Lung (tissue), 17 donors: ENCODE measurements at places on chromosomes 1 and 21. TPM values are rescaled to one million over a fixed set of nuclear protein-coding genes. Genes with fewer than 3 reads are reported as not detected.

DNA sequence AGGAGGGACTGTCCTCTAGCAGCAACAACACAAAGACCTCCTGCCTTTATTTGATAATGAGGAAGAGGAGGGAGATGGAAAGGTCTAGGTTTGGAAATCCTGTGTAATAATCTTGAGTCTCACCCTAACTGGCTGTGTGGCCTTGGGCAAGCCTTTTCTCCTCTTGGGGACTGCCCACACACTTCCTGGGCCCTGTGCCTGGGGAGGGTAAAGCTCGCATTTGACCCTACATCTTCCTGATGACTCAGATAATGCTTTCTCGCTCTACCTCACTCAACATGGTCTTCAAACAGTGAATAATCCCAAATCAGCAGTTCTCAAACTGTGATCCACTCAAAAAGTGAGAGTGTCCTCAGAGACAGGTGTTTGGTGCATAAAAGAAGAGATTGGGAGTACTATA lies 81.2 kb downstream of the VWA5B1 start:
- no peak for DNase-seq

DNA sequence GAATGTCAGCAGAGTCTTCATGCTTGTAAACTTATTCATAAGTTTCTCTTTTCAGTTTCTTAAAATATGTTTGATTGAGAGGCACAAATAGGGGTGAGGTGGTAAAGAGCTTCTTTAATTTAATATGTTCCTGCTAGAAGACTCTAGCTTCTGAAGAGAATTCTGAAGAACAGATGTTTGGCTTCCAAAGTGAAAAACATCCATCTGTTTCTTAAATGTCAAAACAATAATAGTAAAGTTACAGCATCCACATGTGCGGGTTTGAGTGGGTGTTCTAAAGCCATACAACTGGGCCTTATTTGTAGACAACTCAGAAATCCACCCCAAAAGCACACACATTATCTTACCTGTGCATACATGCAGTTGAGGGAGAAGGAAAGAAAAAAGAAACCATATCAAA lies 144.0 kb upstream of the ADGRL4 start:
- DNase-seq = peak; percentile 44

DNA sequence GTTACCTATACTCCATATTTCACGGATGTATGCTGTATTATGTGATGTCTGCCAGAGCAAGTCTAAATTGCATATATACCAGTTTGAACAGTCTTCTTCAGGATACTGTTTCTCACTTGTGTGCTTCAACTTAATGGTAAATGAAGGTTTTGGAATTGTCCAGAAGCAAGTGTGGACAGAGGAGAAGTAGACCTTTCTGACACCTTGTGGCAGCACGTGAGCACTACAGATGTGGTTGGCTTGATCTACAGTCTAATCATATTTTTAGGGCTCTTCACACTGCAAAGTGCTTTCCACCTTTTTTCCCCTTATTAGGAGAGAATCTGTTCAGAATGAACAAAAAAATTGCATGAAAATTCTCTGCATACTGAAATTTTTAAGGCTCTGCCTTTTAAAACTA lies 10.9 kb downstream of the MORC3 start:
- DNase-seq = peak; percentile 44

GRCh38 chr1:63124666-63125191 lies 197.6 kb upstream of the FOXD3 start:
- no peak for DNase-seq

DNA sequence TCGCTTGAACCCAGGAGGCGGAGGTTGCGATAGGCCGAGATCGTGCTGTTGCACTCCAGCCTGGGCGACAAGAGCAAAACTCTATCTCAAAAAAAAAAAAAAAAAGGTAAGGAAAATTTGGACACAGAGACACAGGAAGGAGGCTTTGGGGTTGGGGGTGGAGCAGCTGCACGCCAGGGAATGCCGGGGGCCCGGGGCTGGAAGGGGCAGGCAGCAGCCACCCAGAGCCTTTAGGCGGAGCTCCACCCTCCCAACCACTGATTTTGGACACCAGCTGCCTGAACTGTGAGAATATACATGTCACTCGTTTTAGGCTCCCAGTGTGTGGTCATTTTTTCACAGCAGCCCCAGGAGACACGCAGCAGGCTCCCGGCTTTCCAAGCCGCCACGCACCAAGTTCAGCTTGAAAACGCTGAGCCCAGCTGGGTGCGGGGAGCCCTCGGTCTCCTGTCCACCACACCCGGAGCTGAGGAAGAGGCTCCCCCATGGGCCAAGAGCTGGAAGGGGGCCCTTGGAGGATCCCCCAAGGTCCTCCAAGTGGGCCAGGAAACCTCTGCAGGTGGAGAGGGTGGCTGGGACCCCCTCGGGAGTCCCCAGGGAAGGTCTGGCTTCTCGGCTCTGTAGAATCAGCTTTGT lies 5.9 kb upstream of the FAAP20 start:
- no peak for DNase-seq

DNA sequence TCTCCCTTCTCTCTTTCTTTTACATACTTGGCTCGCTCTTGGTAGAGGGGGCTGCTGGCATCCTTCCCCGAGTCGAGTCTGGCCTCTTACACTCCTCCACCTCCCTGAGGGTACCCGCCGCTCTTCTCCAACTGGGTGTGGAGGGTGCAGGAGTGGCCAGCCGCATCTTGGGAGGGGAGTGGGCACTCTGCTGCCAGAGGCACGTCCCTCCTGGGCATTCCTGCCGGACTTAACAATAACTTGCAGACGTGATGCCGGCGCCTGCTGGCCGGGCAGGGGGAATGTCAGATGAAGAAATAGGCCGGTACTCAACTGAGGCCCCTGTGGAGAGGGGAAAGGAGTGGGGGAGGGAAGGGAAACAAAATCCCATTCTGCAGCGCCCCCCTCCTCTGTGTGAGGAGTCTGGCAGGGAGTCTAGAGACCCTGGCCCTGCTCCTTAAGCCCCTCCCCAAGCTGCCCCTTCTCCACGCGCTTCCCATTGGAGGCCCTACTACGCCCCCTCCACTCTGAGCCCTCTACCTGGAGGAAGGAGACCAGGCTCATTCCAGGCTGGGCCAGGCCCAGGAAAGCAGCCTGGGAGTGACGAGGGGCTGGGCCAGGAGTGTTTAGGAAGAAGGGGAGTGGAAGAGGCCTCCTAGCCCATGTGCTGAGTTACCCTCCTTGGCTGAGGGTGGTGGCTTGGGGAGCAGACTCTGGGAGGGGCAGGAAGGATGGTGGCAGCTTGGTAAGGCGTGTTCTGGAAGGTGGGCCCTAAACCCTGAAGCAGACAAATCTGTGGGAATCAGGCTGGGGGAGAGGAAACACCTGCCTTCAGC lies 1.8 kb downstream of the ATP2B4 start:
- DNase-seq = peak; percentile 82

- DNase-seq = no peak
Observed at GRCh38 chr1:115116512-115116911, 27.2 kb upstream of the TSPAN2 start.

DNA sequence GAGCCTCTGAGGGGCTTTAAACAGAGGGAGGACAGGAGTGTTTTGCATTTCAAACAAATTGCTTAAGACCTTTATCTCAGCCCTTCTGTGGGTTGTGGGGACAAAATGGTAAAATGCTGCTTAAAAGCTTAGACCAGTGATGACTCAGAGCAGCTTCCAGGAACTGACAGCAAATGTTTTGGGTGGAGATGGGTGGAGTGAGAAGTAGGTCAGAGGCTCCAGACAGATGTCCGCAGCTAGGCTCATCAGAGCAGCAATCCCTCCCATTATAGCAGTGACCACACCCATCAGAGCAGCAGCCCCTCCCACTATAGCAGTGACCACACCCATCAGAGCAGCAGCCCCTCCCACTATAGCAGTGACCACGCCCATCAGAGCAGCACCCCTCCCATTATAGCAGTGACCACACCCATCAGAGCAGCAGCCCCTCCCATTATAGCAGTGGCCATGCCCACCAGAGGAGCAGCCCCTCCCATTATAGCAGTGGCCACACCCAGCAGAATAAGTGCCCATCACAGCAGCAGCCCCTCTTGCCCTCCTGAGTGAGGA lies 532.2 kb downstream of the MATN1 start:
- DNase-seq = no peak

Gene C1QB
- total RNA-seq = 39.6 TPM

Gene NUP210L
- total RNA-seq = 0.26 TPM

Gene KCNT2
- 3.0 TPM for total RNA-seq

Gene C1orf226
- total RNA-seq = 7.9 TPM
